ENCODE measurements at places on chromosomes 7 and 10.

DNA sequence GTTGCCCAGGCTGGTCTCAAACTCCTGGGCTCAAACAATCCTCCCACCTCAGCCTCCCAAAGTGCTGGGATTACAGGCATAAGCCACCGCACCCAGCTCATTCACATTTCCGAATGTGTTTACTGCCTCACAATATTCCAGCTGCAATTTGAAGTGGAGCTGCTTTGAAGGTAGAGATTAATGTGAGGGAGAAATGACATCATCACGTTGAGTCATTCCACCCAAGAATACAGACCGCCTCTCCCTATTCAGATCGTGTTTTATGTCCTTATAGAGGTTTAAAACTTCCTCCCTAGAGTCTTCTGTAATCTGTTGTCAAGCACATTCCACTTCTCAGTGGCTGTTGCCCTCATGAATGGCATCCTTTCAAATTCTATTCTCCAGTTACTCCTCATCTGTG, 100.4 kb upstream of the PDGFA start:
- no peak for DNase-seq

DNA sequence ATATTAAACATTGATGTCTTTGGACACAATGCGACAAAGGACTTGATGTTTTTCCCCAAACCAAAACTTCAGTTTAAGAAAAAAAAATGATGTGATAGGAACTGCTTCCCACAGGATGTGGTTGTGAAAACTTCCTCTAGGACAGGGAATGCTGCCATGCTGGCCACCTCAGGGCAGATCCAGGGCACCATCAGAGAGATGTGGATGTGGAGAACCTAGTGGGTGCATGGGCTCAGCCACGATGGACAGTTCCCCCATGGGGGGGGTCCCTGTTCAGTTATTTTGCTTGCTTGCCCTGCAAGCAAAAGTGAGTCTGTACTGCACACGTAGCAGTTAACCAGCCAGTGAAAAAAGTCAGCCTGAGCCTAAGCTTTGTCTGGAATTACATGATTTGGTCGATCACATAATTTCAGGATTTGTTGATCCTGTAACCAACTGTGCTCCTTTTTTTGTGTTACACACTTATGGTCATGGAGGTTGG, 36.3 kb downstream of the LAMB4 start:
- DNase-seq: no peak

DNA sequence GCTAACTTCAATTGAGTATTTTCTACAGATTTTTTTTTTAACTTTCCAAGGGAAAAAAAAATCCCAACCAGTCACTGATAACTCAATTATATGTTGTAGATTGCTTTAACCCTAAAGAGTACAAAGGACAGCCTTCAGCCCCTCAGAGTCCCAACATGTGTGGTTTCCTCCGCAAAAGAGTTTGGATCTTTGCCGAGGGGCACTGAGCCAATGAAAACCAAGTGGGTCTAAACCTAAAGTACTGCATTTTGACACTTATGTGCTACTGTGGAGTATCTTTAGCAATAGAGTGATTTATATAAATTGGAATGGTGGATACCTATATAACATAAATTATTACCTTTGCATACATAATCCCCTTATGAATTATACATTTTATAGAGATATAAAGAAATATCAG, 91.5 kb downstream of the SEMA3D start:
- DNase-seq: no peak

DNA sequence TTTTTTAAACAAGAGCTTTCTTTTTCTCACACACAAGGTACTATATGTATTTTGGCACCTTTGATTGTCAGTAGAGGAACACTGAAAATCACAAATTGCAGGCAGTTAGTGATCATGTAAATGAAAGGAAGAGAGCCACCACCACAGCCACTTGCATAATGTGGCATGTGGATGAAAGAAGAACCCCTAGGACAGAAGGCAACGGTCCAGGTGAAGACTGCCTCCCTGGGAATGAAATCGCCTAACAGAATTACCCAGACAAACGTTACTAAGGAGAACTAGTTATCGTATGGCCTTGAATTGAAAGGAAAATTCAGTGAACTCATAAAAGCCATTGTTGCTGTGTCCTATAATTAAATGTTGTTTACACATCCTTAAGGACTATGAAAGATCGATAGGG, 41.2 kb upstream of the PTPRZ1 start:
- DNase-seq: no peak

- DNase-seq: peak; percentile 5
Measured at GRCh38 chr10:42637648-42638054, 719 bp downstream of the ZNF33B start.

- DNase-seq: no peak
Measured at GRCh38 chr10:100516847-100517246, 2.8 kb downstream of the SEC31B start.

- no peak for DNase-seq
Measured at GRCh38 chr10:115278294-115278693, 185.1 kb downstream of the ATRNL1 start.

DNA sequence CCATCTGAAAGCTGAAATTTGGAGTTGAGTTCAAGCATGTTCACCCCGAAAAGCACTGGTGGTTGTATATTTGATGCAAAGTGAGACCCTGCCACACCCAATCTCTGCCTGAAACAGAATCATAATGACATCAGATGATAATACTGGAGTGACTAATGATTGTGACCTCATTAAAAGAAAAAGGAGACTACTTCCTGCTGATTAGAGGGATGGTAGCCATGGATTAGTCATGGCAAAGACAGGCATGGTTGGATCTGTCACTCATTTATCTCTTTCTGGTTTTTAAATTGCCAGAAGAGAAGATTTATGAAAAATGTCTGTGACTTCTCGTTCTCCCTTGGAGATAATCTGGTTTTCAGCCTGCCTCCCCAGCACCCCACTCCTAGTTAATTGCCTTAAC, 101.2 kb downstream of the BAMBI start:
- DNase-seq: no peak

GRCh38 chr7:84939888-84940287, 247.0 kb downstream of the SEMA3D start:
- no peak for DNase-seq

GRCh38 chr7:20735346-20736065, 51.2 kb downstream of the SP8 start:
- no peak for DNase-seq

- DNase-seq: no peak
Measured at GRCh38 chr10:44981172-44982113, 2.8 kb upstream of the DEPP1 start.

GRCh38 chr10:128530301-128530700, 404.1 kb upstream of the MKI67 start:
- no peak for DNase-seq

- no peak for DNase-seq
Measured at GRCh38 chr10:61899069-61899531, 2.4 kb upstream of the ARID5B start.

DNA sequence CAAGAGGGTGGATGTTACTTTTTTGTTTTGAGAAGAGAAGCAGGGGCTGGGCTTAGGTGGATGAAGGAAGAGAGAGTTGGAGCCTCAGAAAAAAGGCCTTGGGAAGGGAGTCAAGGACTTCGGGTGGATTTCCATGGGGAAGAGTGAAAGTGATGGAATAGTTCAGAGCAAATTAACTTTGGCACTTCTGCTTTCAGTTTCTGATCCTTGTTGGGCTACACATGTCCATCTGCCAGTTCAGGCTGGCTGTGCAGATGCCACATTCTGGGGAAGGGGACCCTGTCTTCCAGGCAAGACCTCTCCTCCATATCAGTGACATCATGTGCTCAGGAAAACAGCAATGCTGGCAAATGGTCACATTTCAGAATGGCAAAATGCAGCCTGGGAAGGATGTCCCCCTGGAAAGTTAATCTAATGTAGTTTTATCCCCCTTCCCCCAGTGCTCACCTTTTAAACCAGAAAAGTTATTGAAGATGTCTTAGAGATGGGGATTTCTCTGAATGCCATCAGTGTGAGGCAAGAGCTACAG, 86.0 kb downstream of the WDFY4 start:
- no peak for DNase-seq

DNA sequence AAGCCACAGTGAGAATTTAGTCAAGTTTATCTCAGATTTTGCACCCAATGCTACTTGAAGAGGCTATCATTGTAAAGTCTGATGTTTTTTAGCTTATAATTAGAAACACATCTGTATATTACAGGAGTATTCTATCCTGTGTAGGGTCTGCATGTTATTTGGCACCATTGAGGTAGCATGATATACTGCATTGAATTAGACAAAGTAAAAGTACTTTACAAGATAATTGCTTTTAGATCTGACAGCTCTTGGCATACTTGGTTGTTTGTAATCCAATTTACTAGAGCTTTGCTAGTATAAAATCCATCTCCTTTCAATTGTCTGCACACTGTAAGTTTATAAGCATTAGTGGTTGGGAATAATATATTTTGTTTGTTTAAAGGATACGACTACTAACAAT, 714.3 kb downstream of the ANKRD7 start:
- DNase-seq: no peak

DNA sequence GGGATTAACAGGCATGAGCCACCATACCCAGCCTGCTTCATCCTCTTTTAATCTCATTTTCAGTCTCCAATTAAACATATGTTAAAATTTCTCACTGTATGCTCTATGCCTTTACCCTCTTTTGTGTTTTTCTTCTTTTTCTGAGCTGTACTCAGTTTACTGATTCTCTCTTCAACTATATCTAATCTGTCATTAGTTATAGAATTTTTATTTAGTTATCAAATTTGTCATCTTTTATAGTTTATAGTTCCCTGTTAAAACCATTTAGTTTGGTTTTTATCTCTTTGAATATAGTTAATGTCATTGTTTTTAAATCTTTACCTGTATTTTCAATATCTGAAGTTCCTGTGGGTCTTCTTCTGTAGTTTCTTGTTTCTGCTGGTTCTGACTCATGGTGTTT, 93.3 kb downstream of the KAT6B start:
- no peak for DNase-seq

DNA sequence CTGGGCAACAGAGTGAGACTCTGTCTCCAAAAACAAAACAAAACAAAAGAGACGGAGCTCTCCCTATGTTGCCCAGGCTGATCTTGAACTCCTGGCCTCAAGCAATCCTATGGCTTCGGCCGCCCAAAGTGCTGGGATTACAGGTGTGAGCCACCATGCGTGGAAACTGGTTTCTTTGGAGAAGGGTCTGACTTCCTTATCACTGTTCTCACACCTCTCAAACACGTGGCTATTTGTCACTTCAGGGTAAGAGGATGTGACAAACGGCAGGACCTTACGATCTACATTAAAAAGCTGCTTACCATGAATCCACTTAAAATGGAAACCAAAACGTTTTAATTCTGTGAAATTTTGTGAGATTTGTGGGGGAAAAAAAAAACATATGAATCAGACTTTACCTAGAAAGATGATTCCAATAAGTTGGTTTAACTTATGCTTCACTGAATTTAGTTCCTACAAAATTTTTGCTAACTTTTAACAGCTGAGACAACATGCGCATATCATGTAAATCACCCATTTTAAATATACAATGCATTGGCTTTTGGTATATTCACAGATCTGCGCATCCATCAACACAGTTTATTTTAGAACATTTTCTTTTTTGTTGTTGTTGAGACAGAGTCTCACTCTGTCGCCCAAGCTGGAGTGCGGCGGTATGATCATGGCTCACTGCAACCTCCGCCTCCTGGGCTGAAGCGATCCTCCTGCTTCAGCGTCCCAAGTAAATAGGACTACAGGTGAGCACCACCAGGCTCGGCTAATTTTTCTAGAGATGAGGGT, 18.7 kb upstream of the FOXK1 start:
- DNase-seq: no peak

DNA sequence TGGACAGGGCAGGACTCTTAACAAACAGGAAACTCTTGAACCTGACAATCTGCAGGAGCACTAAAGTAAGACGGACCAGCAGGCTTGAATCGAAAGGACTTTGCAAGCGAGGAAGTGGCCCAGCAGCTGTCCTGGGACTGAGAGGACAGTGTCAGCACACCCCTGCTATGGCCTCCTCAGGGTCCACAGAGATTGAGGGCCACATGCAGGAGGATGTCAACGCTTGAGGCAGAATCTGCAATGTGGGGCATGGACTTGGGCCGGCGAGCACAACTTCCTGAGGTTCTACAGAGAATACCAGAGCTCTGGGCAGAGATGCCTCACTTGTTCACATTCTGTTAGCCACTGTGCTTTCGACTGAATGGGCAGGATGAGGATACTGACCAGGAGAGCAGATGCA, 84.4 kb upstream of the EFCAB10 start:
- DNase-seq: no peak

- DNase-seq: no peak
Measured at GRCh38 chr10:24982319-24983112, 30.1 kb upstream of the PRTFDC1 start.

GRCh38 chr10:133189256-133189655, 29.2 kb downstream of the KNDC1 start:
- DNase-seq: no peak

GRCh38 chr7:76364198-76364584, 5.4 kb upstream of the YWHAG start:
- DNase-seq: no peak

All from stimulated activated CD8-positive, alpha-beta memory T cell treated with anti-CD3 and anti-CD28 coated beads, Interleukin-4, amount 100 ng/mL, for 1 hour (primary cell).